ENCODE measurements at places on chromosomes 1 and 21.

DNA sequence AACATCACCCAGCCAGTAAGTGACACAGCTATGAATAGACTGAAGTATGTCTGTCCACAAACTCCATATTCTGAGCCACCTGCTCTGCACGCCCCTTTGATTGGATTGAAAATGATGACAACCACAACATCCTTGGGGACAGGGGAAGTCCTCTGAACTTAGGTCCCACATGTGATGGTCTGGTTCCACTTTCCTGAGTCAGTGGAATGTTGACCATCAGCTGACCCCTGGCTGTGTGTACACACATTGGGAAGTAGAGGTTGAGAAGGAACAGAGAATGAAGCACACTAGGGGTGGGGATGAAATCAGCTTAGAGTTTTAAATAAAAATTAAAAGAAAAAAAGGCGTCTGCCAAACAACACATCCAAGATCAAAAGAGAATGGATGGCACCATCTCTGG, 8.0 kb upstream of the DISP3 start:
- no peak for DNase-seq

GRCh38 chr1:47444562-47445465, 7.0 kb downstream of the FOXD2 start:
- DNase-seq: peak; percentile 41

DNA sequence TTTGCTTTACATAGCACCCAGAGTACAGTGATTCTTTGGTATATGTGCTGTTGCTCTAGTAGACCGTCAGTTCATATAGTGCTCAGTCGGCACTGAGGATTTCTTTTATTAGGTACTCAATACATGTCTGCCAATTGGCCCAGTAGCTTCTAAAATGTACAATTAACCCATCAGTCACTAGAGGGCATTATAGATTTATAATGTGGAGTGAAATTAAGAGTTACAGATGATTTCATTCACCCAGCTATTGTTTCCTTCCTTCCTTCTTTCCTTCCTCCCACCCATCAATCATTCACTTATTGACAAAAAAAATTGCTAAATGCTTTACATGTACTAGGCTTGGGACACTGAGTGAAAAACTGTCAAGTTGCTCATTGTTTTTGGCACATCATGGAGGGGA, 263.6 kb upstream of the USP24 start:
- DNase-seq: peak; percentile 29

GRCh38 chr21:46435786-46436227, 22.9 kb upstream of the DIP2A start:
- DNase-seq: no peak

GRCh38 chr1:229158341-229158921, 112.5 kb upstream of the RAB4A start:
- no peak for DNase-seq

GRCh38 chr1:180185281-180185680, 30.6 kb downstream of the QSOX1 start:
- no peak for DNase-seq

DNA sequence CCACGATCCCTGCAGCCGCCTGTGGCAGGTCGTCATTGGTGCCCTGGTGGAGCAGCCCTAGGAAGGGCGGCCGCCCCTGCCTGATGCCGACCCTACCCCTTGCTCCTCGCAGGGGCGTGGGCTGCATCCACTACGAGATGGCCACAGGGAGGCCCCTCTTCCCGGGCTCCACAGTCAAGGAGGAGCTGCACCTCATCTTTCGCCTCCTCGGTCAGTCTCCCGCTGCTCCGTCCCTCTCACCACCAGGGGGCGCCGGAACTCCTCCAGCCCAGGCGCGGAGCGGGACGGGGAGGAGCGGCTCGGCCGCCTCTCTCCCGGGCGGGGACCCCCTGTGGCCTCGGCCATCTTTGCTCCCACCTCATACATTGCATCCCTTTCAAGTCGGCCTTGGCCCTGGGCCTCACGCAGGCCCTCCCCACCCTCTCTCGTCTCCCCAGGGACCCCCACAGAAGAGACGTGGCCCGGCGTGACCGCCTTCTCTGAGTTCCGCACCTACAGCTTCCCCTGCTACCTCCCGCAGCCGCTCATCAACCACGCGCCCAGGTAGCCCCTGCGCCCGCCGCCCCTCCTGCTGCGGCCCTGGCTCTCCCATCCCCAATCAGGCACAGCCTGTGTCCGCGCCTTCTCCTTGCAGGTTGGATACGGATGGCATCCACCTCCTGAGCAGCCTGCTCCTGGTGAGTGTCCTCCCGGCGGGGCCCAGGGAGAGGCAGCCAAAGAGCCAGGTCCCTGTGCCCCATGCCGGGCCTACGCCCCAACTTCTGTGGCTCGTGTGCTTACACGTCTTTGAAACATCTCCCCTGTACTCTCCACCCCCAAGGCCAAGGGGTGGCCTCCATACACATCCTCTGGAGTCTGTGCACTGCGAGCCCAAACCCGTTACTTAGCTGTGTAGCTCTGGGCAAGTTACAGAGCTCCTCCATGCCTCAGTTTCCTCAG, 24.7 kb downstream of the CDK18 start:
- DNase-seq: peak; percentile 32

- no peak for DNase-seq
Observed at GRCh38 chr1:48691429-48692001, 85.2 kb downstream of the BEND5 start.

GRCh38 chr1:117388328-117388727, 21.1 kb downstream of the MAN1A2 start:
- no peak for DNase-seq

DNA sequence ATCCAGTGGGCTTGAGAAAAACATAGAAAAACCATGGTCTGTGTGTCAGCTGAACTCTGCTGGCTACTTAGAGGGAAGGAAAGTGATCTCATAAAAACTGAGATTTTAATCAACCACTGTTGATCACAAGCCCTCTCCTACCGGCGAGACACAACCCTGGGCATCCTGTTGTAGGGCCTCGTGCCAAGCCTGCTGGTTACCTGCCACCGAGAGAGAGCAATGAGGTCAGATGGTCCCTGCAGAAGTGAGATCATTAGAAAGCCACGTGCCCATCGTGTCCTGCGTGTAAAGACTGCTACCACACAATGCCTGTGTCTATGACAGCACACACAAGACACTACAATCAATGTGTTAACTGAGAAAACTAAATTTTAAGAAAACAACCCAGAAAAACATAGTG, 41.7 kb upstream of the GPR153 start:
- DNase-seq: no peak

DNA sequence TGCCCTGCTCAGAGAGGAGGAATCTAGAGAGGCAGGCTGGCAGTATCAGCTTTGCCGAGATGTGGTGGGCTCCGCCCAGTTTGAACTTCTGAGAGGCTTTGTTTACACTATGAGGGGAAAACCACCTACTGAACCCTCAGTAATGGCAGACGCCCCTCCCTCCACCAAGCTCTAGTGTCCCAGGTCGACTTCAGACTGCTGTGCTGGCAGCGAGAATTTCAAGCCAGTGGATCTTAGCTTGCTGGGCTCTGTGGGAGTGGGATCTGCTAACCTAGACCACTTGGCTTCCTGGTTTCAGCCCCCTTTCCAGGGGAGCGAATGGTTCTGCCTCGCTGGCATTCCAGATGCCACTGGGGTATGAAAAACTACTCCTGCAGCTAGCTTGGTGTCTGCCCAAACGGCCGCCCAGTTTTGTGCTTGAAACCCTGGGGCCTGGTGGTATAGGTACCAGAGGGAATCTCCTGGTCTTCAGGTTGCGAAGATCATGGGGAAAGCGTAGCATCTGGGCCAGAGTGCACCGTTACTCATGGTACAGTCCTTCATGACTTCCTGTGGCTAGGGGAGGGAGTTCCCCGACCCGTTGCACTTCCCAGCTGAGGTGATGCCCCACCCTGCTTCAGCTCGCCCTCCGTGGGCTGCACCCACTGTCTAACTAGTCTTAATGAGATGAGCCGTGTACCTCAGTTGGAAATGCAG, 43.6 kb downstream of the C21orf91 start:
- DNase-seq: no peak

GRCh38 chr1:177302357-177303044, 131.7 kb downstream of the BRINP2 start:
- no peak for DNase-seq

DNA sequence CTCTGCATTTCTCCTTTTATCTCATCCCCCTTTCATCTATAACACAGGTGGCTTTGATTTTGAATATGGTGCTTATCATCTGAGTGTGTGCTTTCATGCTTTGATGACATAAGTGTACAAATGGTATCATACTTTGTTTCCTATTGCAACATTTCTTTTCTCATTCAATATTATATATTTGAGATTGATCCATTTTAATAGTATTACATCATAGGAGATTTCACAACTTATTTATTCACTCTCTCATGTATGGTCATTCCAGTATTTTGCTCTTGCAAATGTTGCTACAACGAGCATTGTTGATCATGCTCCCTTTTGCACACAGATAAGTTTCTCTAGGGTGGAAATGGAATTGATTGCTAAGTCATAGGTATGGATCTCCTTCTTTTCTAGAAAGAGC, 302.8 kb downstream of the KIF26B start:
- DNase-seq: no peak

DNA sequence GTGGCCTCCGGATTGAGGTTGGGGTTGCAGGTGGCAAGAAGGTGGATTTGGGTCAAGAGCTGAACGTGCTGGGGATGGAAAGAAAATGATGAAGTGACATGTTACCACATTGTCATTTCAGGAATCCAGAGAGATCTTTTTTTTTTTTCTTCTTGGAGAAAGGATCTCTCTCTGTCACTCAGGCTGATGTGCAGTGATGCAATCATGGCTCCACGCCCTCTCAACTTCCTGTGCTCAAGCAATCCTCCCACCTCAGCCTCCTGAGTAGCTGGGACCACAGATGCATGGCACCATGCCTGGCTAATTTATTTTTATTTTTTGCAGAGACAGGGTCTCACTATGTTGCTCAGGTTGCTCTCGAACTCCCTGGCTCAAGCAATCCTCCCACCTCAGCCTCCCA, 80.6 kb downstream of the GON4L start:
- no peak for DNase-seq

DNA sequence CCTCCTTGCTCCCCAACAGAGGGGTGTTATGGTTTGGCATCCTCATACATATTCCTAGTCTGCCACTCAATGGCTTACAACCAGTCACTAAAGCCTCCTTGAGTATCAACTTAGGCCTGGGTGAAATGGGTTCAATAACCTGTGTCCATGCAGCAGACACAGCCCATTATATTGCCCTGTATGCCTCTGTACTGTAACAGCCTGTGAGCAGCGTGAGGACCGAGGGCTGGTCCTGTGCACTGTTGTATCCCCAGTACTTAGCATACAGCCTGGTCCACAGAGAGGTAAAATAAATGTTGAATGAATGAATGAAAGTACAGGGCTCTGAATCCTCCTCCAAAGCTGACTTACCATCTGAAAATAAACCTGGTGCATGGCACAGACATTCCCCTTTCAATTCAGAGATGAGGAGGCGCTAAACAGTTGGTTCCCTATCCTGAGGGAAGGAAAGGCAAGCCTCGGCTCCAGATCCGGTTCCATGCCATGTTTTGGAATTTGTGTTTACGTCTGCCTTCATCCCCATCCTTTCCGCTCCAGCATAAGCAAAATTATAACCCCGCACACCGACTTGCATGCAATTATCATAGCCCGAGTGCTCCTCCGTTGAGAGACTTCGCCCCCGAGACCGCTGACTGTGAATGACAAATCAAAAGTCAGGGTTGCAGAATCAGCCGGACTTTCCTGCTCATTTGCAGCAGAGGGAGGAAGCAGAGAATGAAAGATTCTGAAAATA, 45.0 kb upstream of the DNAJC6 start:
- DNase-seq: peak; percentile 62

DNA sequence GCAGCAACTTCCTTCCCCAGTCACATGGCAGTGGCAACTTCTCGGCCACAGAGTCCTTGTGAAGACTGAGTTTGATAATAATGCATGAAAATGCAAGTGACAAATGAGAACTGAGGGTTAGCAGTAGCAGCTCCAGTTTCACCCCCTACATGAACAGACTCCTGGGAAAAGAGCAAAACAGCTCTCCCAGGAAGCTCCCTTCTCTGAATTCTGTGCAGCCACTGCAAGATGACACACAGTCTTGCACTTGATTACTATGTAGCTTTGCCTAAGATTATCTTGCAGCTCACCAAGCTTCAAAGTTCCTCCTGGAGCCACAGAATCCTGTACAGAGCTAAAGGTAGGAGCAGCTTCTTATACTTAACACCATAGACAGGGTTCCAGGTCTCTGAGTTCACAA, 4.7 kb downstream of the PGBD5 start:
- no peak for DNase-seq

- no peak for DNase-seq
Observed at GRCh38 chr1:197390856-197391255, 122.8 kb downstream of the CRB1 start.

GRCh38 chr1:229769809-229770208, 143.8 kb downstream of the URB2 start:
- no peak for DNase-seq

GRCh38 chr1:5758000-5758858, 234.0 kb downstream of the NPHP4 start:
- DNase-seq: peak; percentile 45

- no peak for DNase-seq
Observed at GRCh38 chr1:68551459-68551858, 54.6 kb upstream of the DEPDC1 start.
